ENCODE measurements at places on chromosomes 4 and X. TPM values are rescaled to one million over a fixed set of nuclear protein-coding genes. Genes with fewer than 3 reads are reported as not detected.

GRID2 gene
- total RNA-seq: not detected

GATA1 gene
- not detected for total RNA-seq

HSFX3 gene
- not detected for total RNA-seq

HMX1 gene
- total RNA-seq: 1.3 TPM

ADRA2C gene
- total RNA-seq: 15.7 TPM
